ENCODE measurements at places on chromosomes 12 and 14.
A peak's percentile ranks its signal among the peaks of the same experiment; 100 is the strongest.

DNA sequence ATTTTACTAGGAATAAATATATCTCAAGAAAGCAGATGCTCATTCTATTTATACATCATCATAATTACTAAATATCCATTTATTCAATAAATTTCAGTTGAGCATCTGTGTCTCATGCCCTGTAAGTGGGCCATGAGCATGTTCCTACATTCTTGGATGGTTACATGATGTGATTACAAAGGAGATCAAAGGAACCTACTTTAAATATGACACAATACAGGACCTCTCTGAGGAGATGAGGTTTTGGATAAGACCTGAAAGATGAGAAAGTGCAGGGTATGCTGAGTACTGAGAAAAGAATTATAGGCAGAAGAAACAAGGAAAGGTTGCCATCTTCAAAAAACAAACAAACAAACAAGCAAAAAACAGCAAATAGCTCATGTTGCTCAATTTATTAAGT, 105.4 kb upstream of the CNTN1 start:
- DNase-seq: no peak

DNA sequence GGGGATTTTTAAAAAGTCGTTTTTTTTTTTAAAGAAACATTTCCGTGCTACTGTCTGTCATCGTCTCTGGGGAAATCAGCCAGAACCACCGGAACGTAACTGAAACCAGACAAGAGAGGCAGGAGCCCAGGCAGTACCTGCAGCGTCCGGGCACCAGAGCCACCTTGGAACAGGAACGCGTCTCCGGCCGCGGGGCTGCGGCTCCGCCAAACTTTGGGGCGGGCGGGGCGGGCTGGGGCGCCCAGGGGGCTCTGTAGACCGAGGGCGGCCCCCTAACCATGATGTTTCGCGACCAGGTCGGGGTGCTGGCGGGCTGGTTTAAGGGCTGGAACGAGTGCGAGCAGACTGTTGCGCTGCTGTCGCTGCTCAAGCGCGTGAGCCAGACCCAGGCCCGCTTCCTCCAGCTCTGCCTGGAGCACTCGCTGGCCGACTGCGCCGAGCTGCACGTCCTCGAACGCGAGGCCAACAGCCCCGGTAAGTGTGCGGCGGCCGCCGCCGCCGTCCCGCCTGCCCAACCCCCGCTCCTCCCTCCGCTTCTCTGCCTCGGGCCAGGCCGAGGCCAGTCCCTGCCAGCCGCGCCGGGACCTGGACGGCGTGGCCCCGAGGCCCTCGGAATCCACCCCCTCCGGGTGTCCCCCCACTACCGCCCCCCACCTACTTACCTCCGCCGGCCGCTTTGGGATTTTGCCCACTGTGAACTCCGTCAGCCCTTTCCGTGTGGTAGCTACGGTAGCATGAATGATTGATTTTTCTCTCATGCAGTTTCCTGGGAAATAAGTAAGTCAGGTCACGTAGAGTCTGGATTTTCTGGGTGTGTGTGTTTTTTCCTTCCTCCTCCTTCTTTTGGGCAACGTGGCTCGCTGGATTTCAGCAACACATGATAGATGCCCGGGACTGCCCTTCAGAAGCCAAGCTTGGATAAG, 972 bp downstream of the SAMD4A start:
- peak; percentile 53 for DNase-seq

- no peak for DNase-seq
Observed at GRCh38 chr12:102757154-102757881, 159.7 kb downstream of the PAH start.

- DNase-seq: no peak
Observed at GRCh38 chr12:99367181-99367580, 280.4 kb upstream of the GARIN6 start.

DNA sequence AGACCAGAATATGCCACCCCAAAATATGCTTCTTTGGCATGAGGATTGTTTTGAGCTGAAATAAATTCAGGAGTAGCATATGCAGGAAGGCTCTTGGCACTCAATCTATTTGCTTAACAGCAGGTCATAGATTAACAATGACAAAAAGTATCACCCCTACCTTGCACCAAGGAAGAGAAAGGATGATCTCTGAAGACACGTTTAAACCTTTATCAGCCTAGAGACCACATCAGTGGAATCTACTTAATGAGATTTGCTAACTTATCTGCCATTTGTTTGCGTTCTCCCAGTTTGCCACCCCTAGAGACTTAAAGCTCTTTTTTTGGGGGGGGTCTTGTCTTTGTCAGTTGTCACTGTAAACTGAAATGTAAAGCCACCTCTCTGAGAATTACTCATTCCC, 1278.7 kb upstream of the USP15 start:
- no peak for DNase-seq

DNA sequence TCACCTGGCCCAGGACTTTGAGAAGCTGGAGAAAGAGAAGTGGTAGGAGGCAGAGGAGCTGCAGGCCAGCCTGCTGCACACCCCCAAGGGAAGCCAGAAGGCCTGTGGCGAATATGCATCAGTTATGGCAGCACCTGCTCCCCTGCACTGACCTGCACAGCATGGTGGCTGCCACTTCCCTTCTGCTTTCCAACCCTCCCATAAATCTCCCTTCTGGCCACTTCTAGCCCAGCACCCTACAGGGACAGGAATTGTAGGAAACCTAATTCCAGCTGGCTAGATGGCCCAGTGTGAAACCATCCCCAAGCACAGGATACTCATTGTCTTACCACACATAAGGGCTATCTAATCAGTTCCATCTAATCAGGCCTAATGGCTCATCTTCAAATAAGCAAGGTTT, 136.3 kb downstream of the TBX3 start:
- DNase-seq: no peak

DNA sequence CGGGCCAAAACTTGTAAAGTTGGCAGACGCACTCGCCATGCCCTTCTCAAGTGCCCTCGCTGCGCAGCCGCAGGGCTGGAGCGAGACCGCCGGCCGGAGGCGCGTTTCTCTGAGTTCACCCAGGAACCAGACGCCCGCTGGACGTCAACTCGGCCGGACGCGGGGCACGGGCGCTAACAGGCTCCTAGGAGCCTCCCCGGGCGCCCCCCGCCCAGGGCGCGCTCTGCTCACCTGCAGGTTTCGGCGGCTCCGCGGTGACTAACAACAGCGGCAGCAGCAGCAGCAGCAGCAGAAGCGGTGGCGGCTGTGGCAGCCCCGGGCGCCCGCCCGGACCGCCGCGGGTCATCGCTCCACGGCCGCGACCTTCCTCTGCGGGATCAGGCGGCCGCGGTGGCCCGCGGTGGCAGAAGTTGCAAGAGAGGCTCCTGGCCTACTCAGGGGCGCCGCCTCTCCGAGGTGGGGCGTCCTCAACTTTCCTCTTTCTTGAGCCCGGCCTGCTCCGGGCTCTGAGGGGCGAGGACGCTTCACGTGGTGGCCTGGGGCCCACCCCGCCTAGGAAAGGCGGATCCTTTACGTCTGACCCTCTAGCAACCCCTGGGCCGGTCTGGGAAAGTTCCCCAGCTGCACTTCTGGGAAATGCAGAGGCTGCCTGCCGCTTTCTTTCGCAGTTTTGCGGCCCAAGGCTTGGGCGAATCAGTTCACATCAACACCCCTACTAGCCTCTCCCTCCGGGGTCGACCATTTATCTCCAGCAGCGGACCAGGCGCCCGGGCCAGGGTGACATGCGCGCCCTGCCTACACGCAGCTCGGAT, at the start of gene PLBD1:
PLBD1 (minus strand) TSS at position 533 of the 812 bp plus-strand sequence; CDS start at position 346, 187 bp downstream.
- DNase-seq: peak; percentile 4

DNA sequence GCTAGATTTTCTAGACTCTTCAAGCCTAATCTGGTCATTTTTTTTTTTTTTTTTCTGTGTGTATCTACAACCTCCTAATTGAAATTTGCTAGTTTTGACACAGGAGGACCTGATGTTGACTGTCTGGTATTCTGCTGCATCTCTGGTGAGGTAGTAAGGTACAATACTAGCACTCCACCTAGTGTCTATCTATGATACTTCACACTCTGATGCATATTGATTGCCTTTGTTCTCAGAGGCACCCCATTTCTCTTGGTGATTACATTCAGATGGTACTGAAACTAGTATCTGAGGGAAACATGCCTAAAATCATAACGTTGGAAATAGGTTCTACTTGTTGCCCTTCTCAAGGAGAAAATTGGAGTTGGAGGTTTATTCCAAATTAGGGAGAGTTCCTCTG, 930.5 kb upstream of the NOVA1 start:
- DNase-seq: peak; percentile 4

- no peak for DNase-seq
Observed at GRCh38 chr14:85401384-85401783, 128.6 kb upstream of the FLRT2 start.

DNA sequence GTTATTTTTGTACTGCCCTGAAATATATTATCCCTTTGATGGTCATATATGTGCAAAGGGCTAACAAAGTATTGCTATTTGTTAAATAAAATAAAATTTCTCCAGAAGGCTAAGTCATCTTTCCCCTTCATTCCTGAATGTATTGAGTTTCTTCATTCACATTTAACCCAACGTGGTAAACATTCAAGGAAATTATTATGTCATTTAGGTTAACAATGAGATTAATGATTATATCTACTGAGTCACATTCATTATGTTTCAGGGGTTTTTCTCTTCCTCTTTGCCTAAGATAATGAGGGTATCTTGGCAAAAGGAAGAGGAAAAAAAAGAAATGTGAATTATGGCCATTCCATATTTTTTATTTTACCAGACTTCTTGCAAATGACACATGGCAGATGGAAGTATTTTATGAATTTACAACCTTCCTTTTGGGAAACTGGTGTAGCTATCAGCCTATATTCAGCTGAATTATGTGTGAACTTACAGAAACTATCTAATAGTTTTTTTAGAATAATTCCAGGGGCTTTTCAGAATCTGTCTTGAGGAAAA, 27.2 kb downstream of the TSPAN8 start:
- DNase-seq: no peak

DNA sequence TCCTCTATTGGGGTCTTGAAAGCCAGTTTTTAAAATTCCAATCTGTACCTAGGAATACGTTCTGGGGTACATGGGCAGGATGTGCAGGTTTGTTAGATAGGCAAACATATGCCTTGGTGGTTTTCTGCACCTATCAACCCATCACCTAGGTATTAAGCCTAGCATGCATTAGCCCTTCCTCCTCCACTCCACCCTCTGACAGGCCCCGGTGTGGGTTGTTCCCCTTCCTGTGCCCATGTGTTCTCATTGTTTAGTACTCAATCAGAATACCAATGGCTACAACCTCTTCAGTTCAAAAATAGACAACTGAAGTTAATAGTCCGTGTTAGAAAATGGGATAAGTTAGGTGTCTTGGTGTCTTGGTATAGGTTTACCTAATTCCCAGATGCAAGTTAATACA, 3.4 kb downstream of the NTS start:
- DNase-seq: no peak

GRCh38 chr12:110256780-110257431, 24.1 kb upstream of the ATP2A2 start:
- no peak for DNase-seq

DNA sequence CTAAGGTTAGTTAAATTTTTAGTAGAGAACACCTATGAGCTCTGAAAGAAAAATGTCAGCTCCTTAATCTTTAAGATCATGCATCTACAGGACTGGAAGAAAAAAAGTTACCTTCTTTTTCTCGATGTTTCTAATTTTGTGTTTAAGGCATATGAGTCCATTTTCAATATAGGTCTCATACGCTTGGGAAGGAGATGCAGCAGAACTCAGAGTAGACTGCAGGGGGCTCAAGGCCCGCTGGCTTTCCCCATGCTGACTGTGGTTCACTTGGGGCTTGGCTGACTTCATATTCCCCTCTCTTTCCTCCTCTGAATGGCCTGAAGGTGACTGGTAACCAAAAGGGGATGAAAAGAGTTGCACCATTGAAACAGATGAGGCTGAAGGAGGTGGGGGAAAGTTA, 1.5 kb downstream of the CAPRIN2 start:
- peak; percentile 28 for DNase-seq

DNA sequence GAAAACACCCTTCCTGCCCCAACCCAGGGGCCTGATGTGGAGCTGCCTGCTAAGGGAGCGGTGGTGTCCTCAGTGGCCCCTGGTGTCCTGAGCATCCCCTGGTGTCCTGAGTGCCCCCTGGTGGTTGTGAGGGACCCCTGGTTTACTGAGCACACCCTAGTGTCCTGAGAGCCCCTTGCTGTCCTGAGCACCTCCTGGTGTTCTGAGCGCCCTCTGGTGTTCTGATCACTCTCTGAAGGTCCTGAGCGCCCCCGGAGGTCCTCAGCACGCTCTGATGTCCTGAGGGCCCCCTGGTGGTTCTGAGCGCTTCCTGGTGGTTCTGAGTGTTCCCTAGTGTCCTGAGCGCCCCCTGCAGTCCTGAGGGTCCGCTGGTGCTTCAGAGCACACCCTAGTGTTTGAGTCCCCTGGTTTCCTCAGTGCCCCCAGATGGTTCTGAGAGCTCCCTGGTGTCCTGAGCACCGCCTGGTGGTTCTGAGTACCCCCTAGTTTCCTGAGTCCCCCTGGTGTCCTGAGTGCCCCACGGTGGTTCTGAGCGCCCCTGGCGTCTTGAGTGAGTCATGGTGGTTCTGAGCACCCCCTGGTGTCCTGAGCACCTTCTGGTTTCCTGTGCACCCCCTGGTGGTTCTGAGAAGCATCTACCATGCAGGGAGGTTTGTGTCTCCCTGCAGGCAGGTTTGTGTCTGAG, 1004.2 kb downstream of the TMEM121 start:
- peak; percentile 55 for DNase-seq

GRCh38 chr14:35123388-35123703, 994 bp downstream of the PRORP start:
- DNase-seq: no peak

DNA sequence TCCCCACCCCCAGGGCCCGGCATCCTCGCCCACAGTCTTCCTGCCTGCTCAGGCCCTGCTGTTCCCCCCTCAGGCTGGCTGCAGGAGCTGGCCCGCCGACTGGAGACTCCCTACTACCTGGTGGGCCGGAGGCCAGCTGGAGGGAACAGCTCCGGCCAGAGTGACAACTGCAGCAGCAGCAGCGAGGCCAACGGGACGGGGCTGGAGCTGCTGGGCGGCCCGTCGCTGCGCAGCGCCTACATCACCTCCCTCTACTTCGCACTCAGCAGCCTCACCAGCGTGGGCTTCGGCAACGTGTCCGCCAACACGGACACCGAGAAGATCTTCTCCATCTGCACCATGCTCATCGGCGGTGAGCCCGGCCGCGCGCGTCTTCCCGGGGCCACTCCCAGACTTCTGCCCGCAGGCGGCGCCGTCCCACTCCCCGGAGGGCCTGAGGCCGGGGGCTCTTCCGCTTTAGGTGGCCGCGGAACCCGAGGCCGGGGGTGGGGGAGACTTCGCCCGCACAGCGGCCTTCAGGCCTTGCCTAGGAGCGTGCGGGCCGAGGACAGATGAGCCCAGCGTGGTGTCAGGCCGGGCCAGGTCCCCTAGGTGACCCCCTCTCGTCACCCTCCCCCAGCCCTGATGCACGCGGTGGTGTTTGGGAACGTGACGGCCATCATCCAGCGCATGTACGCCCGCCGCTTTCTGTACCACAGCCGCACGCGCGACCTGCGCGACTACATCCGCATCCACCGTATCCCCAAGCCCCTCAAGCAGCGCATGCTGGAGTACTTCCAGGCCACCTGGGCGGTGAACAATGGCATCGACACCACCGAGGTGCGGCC, 10.2 kb downstream of the KCNH3 start:
- DNase-seq: no peak

Data from activated CD4-positive, alpha-beta T cell treated with anti-CD3 and anti-CD28 coated beads, Interleukin-2, Interleukin-6, amounts not matched to agents 100 ng/mL and 50 ng/mL, durations not matched to agents 16 hours and 8 hours (primary cell).